Astrocyte (in vitro differentiated cells and primary cell): ENCODE measurements at places on chromosomes 3 and 15.

- no peak for DNase-seq
Observed at GRCh38 chr3:187000711-187001151, 70.4 kb downstream of the ST6GAL1 start.

DNA sequence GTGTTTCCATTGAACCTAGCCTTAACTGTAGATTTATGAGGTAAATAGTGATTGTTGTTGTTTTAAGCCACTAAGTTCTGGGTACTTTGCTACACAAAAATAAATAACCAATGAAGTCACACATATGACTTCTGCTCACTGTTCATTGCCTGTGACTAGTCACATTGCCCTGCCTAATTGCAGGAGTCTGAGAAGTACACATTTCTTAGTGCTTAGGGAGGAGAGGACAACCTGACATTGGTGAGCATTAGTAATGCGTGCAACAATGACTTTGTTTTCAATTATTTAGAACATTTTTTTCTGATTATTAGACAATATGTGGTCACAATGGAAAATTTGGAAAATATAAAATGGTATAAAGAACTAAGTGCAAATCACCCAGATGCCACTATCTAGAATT lies 133.2 kb upstream of the DAZL start:
- DNase-seq = no peak

DNA sequence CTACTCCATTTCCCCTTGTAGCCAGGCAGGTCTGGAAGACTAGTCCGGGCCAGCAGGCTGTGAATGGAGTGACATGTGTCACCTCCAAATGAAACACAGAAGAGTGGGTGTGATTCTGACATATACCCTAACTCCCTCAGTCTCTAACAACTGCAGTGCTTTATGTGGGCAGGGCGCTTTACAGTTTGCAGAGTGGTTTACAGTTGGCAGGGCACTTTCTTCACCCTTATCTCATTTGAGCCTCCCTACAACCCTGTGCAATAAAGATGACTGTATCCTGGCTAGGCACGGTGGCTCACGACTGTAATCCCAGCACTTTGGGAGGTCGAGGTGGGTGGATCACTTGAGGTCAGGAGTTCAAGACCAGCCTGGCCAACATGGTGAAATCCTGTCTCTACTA lies 176.3 kb downstream of the RAB11A start:
- DNase-seq = no peak

DNA sequence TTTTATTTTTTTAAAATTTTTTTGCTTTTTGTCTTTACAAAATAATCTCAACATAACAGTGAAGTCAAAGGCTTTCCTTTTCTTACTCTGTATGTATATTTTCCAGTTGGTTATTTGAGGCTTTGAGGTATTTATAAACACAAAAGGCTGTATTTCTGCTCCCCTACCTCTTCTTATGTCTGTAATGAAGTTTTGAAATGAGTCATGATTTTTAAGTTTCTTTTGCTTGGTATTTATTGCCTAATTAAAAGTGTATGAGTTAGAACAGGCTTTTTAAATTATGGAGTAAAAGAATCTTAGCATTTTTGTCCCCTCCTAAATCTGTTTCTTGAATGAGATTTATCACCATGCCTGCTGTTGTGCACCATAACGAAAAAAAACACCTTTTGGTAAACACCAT lies 66.0 kb downstream of the DCUN1D1 start:
- no peak for DNase-seq
